ENCODE measurements at places on chromosomes 13 and 19.

GRCh38 chr13:100330662-100331061 is 241.8 kb downstream of the PCCA start:
- no peak for DNase-seq

DNA sequence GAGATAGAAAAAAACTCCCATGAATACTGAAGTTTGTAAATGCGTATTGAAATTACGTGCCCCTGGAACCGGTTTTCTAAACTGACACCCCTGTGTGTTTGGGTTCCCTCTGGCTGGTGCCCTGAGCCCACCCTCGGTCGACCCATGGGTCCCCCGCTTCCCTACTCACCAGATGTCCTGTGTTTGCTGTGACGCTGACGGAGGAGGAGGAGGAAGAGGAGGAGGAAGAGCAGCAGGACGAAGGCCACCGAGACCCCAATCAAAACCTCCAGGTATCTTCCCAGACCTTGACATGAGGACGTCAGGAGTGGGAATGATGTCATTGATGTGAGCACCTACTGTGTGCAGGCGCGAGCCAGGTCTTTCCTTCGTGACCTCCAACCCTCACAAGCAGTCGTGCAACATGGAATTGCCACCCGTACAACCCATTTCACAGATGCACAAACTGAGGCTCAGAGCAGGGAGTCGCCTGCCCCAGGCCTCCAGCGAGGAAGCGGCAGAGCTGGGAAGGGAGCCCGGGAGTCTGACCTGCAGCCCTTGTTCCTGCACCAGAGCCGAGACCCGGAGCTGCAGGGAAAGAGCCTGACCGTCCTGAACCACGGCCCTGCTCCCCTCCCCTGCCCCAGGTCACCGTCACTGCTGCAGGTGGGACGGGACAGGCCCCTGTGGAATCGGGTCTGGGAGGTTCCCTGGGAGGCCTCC is 3.7 kb downstream of the LILRB3 start:
- no peak for DNase-seq

DNA sequence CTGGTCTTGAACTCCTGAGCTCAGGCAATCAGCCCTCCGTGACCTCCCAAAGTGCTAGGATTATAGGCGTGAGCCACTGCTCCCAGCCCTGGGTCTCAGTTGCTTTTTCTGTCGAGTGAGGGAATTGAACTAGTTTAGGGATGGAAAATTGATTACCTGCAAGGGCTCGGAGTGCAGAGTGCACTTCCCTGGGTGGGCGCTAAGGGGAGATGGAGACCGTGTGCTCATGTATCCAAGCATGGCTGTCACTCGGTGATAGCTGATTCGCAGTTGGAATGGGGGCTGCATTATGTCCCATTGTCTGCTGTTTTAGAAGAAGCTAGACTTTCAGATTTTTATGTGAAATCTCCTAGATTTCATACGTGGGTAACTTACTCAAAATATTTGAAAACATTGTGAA is 139.9 kb upstream of the RFC3 start:
- no peak for DNase-seq

- no peak for DNase-seq
Measured at GRCh38 chr19:20414120-20414519, 151.5 kb downstream of the ZNF737 start.

- DNase-seq = no peak
Measured at GRCh38 chr13:53747825-53748224, 719.2 kb downstream of the OLFM4 start.

DNA sequence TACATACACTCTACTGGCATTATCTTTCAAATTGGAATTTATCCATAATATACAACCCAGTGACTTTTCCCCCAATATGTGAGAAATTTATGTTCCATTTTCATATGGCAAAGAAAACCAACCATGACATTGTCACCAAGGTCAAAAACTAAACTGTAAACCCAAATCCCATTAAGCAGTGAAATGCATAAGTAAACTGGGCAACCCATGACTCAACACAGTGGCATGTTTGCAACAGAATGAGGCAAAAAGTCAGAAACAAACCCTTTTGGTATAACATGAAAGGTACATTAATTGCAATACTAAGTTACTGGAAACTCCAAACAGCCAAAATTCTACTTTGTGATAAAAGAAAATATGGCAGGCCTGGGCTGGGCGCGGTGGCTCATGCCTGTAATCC is 4.9 kb downstream of the ZNF878 start:
- no peak for DNase-seq

- no peak for DNase-seq
Measured at GRCh38 chr13:28035146-28035782, 46.8 kb upstream of the URAD start.

DNA sequence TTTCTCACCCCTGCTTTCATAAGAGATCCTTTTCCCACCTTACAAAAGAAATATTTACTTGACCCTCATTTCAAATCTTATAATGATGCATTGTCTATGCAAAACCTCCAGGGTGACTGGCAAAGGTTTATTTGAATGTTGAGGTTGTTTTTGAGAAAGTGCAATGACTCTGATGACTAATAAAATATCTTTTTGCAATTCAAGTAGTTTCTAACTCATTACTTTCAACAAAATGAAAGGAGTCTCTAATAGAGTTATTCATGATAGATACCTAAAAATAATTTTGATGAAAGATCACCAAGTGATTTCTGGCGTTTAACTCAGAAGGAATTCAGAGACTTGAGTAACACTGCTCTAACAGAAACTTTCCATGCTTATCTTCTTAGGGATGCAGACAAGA is 144.2 kb downstream of the FOXO1 start:
- no peak for DNase-seq

- no peak for DNase-seq
Measured at GRCh38 chr19:45305421-45305820, 17.3 kb downstream of the CKM start.

GRCh38 chr19:49135686-49136085 is 16.3 kb downstream of the PPFIA3 start:
- DNase-seq = no peak

DNA sequence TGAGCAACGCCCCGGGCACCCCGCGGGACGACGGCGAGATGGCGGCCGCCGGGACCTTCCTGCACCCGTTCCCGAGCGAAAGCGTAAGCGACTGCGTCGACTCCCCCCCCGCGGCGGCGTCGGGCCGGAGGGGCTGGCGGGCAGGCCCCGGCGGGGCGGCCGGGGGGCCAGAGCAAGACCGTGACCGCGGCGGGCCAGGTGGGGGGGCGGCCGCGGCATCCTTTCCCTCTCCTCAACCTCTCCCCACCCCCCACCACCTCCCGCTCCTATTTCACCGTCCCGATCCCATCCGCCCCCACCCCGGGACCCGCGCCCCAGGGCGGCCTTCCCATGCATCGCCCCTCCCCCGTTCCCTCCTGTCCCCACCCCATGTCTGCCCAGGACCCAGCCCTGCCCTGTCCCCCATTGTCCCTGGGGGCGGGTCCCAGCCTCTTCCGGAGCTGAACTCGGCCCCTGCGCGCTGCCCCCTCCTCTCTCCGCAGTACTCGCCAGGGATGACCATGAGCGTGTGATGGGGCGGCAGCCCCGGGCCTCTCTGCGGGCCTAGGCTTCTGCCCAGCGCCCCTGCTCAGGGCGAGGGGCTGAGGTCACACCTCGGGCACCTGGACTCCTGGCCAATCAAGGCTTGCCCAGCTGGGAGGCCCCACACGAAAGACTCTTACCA is 4.1 kb downstream of the ISYNA1 start:
- DNase-seq = no peak

- DNase-seq = no peak
Measured at GRCh38 chr19:10726268-10726667, 8.4 kb downstream of the DNM2 start.

- no peak for DNase-seq
Measured at GRCh38 chr13:35164324-35164932, 222.4 kb downstream of the NBEA start.

GRCh38 chr19:4139614-4140236 is 13.7 kb upstream of the CREB3L3 start:
- DNase-seq = peak; percentile 33

DNA sequence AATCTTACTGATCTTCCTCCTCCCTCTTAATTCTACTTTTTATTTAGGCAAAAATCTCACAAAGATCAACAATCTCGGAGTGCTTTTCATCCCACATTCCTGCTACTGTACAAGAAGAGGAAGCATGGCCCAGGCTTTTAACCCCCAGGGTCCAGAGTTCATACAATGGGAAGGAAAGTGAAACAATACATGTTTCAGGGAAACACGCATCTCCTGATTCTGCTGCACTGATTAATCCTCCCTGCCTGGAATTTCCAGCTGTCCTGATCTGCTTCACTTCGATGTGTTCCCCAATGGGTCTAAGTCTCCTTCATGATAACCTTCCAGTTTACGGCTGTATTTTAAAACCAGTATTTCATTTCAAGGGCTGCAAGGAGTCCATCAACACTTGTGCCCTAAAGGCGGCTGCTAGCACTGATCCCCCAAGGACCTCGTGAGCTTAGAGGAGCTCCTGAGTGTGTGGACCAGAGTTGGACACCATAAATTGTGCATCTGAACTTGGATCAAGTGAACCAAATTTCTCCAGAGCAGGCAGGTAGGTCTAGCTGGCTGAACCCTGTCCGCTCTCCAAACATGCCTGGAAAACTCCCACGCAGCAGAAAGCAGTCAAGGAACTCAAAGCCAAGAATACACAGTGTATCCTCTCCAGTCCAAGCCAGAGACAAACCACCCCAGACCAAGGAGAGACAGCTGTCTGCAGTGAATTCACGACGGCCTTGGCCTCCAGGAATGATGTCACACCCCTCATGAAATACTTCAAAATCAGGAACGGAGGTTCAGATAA is 44.3 kb downstream of the COL4A1 start:
- no peak for DNase-seq

DNA sequence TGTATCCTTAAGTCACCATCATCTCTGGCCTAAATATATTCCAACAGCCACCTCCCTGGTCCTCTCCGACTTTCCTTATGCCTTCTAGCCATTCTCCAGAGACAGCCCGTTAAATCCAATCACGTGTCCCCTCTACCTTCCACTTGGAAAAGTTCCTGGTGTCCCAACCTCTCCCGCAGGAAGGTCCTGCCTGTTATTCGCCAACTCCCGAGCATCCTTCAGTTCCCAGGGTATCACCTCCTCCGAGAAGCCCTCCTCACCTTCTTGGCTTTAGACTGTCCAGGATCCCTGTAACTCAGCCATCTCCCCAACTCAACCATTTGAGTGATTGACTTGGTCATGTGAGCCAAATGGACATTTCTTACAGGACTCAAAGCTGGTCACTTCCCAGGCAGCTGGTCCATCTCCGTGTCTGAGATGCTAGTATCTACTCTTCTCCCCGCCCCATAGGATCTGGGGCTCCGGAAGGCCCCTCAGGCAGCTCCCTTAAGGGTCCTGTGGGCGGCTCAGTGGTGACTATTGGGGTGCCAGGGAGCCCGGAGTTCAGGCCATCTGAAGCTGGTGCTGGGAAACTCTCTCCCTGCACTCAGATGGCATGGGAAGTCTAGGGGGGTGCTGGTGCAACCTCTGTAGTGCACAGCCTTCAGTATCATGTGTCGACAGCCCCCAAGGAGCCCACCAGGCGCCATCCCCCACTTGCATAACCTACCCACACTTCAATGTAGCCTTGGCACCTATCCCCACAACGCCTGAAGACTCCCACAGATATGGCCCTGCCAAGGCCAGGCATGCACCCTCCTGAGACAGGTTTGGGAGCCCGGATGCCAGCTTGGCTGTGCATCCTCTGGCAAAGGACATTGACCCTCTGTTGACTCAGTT is 27.9 kb upstream of the NANOS3 start:
- no peak for DNase-seq

DNA sequence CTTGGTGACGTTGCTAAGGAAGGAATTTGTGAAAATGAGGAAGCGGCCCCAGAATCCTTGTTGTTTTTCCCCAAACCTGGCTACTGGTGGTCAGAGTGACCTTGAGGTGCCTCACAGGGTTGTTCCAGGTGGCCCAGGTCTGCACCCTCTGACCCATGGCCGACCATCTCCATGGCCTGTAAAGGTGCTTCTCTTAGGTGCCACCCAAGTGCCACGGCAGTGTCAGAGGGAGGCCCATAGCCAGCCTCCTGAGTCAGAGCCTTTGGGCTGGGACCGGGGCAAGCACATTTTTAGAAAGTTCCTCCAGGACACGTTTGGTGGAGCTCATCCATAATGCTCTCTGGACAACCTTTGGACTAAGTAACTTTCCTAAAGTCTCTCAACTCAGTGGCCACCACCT is 83.9 kb upstream of the IRS2 start:
- DNase-seq = no peak

- DNase-seq = no peak
Measured at GRCh38 chr19:16544473-16545231, 2.4 kb upstream of the CHERP start.

DNA sequence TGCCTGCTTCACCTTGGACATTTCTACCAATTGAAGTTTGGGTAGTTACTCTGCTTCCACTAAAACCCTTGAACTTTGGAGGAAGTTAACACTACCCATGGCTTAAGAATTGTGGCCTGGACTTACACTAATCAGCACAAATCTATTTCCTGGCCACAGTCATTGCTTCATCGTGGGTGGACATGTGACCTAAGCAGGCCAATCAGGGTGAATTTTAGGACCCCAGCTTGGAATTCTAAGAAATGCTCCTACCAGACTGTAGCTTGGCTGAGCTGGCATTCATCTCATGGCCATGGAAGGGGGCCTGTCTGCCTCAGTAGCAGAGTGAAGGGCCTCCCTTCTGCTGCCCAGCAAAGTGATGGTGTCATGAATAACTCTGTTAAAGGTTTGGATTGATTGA is 58.3 kb upstream of the SLC15A1 start:
- DNase-seq = no peak

- DNase-seq = no peak
Measured at GRCh38 chr13:34808649-34809048, 133.4 kb upstream of the NBEA start.

Data from T1000 (cell line).